ENCODE measurements at places on chromosomes 12 and 14.
A peak's percentile ranks its signal among the peaks of the same experiment; 100 is the strongest.

DNA sequence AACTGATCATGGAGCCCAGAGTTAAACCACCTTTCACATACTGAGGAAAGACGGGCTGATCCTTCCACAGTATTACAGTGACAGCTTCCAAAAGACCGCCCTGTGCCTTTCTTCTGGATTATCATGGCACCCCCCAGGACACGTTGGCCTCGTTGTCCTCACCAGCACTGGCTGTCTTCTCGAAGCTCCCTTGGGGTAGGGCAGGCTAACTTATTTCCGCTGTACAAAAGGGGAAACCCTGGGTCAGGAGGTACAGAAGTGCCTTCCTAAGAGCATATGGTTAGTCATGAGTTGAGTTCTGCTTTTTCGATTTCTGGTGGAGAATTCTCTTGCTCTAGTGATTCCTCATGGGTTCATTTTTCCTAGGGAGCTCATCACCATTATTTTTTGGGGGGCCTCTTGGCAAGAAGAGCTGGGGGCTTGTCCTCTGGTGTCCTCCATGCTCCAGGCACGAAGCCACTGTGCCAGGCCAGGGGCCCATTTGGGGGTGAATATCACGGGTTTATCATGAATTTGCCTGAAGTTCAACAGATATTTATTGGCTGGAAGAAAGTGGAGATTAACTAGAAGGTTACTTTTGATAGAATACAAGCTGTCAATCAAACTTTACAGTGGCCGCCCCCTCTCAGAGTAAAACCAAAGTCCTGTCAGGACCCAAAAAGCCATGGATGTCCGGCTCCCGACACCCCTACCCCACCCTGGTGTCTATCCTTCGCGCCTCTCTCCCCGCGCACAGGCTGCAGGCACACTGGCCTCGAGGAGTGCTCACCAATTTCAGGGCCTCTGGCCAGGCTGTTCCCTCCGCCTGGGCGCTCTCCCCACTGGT, 8.8 kb upstream of the TRAF3 start:
- DNase-seq, result no peak

DNA sequence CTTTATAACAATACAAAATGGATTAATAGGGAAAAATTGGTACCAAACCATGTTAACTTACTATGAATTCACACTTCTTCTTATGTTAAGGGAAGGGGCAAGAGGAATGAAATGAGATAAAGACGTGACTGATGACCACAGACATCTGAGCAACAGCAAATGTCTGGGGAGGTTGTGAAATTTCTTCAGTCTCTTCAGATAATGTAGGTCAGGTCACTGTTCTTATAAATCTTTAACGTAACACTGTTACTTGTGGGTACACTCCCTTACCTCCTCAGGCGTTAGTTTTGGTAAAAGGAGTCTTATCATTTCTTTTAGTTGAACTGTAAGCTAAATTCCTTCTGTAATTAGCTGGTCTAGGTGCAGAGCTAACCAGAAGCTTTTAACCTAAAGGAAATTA, 405.0 kb upstream of the LRFN5 start:
- no peak for DNase-seq

- DNase-seq, result no peak
Measured at GRCh38 chr14:29264865-29265264, 498.3 kb downstream of the FOXG1 start.

DNA sequence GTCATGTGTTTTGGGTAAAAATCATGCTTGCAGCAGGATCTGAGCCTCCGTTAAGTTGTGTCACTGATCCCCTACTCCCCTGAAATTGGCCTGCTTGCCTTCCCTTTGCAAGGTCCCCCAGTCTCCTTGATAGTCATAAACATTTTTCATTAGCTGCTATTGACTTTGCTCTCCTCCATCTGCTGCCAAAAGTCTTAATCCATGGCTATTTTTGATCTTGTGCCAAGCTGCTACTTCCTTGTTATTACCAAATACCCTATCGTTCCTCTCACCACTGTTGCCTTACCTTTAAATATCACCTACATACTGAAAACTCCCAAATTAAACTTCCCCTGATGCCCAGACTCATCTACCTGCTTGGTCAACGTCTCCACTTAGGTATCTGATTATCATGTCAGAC, 148.3 kb downstream of the PHLDA1 start:
- no peak for DNase-seq

DNA sequence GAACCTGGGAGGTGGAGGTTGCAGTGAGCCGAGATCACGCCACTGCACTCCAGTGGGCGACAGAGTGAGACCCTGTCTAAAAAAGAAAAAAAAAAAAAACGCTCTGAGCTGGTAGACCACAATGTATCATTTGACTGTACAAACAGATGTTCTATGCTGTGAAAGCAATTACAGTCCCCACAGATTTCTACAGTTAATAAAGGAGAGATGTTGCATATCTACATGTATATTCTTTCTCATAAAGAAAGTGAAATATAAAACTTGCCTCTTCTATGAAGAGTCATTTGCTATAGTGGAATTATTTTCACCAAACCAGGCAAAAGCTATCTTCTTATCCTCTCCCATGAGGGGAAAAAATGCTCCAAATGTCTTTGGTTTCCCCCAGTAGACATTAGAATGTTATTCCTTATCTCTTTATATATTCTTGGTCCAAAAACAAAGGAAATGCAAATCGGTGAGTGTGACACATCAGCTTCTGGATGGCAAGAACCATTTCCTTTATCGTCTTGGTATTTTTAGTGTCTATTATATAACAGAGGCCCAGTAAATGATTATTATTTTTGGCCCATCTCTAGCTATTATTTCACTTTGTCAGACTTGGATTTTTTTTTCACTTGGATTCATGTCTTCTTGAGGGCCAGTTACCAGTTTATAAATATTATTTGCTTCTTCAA, 230.4 kb downstream of the SSPN start:
- peak; percentile 27 for DNase-seq

- no peak for DNase-seq
Measured at GRCh38 chr14:64467101-64467500, 1.8 kb downstream of the AKAP5 start.

DNA sequence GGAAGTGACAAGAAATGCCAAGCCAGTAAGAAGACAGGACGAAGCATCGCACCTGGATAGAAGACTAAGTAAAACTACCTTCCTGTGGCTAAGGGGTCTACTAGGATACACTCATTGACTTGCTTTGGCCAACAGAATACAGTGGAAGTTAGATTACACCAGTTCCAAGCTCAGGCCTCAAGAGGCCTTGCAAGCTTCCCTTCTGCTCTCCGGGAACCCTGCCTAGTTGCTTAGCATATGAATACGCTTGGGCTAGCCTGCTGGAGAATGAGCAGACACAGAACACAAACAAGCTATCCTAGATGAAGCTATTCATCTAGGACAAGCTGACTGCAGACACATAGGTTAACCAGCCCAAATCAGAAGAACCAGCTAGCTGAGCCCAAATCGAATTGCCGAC, 97.0 kb downstream of the DPF3 start:
- DNase-seq, result no peak

DNA sequence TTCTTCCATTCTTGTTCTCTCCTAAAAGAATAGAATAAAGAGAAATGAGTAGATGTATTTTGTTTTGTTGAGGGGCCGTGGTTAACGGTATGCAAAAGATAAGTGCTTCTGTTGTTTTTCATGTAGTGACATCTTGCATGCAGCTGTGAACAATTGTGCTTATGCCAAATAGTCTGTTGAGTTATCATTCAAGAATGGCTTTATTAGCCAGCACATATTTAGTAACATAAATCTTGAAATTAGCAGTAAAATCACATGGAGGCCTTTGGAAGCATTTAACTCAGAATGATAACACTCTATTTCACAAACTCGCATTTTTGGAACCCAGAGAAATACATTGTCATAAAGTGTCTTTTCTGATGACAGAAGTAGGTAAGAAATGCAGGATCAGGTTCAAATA, 1772.0 kb upstream of the FLRT2 start:
- peak; percentile 84 for DNase-seq

GRCh38 chr12:5910790-5911548, 34.1 kb downstream of the ANO2 start:
- no peak for DNase-seq

- peak; percentile 80 for DNase-seq
Measured at GRCh38 chr12:114774197-114774596, 90.2 kb upstream of the TBX3 start.

- DNase-seq, result peak; percentile 82
Measured at GRCh38 chr14:21092273-21093011, 6.0 kb downstream of the ZNF219 start.

- no peak for DNase-seq
Measured at GRCh38 chr14:95474486-95474885, 42.0 kb downstream of the SYNE3 start.

- peak; percentile 13 for DNase-seq
Measured at GRCh38 chr12:122322501-122322900, 56.2 kb upstream of the VPS33A start.

DNA sequence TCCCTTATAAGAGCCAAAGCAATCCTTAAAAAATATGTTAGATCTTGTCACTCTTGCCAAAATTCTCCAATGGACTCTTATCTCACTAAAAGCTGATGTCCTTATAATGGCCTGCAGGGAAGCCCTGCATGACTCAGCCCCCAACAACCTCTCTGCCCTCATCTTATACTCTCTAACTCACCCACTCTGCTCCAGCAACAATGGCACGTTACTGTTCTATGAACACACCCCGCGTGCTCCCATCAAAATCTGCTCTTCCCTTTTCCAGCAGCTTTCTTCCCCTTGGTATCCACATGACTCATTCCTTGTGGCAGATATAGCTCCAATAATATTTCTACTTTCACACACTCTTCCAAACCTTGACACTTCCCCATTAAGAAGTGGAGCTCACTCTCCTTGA, 108.1 kb downstream of the DENND5B start:
- DNase-seq, result peak; percentile 27

- peak; percentile 63 for DNase-seq
Measured at GRCh38 chr12:53004582-53004981, 1.7 kb upstream of the EIF4B start.

- DNase-seq, result no peak
Measured at GRCh38 chr14:74134484-74134883, 49.7 kb downstream of the LIN52 start.

- DNase-seq, result no peak
Measured at GRCh38 chr12:49873361-49873934, 30.3 kb downstream of the FAIM2 start.

GRCh38 chr14:31106768-31107167, 80.6 kb upstream of the STRN3 start:
- peak; percentile 40 for DNase-seq

GRCh38 chr12:59240048-59240447, 319.7 kb upstream of the LRIG3 start:
- no peak for DNase-seq

DNA sequence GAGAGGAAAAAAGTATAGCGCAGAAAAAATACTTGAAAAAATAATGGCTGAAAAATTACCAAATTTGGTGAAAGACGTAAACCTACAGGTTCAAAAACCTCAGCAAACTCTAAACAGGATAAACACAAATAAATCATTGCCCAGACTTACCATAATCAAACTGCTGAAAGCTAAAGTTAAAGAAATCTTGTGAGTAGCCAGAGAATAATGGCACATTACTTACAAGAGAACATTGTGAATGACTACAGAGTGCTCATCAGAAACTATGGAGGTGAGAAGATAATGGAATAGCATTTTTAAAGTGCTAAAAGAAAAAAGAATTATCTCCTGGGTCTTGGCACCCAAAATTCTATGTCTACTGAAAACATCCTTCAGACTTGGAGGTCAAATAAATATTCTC, 36.0 kb downstream of the ATF1 start:
- peak; percentile 23 for DNase-seq

DNA sequence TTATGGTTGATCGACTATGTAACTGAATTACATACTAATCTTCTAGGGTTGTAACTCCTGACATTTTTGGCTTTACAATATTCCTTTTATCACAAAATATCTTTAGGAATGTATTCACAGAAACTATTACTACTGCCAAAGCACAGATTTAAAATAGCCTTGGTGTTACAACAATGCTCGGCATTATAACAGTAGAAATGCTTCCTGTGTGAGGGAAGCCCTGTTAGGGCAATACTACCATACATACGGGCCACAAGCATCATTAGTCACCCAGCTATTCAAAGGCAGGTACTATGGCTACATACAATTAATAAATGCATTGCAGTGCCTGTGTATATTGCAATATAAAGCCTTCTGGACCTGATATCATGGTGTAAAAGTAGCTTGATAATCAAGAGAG, 517.8 kb downstream of the C12orf50 start:
- peak; percentile 15 for DNase-seq

DNA sequence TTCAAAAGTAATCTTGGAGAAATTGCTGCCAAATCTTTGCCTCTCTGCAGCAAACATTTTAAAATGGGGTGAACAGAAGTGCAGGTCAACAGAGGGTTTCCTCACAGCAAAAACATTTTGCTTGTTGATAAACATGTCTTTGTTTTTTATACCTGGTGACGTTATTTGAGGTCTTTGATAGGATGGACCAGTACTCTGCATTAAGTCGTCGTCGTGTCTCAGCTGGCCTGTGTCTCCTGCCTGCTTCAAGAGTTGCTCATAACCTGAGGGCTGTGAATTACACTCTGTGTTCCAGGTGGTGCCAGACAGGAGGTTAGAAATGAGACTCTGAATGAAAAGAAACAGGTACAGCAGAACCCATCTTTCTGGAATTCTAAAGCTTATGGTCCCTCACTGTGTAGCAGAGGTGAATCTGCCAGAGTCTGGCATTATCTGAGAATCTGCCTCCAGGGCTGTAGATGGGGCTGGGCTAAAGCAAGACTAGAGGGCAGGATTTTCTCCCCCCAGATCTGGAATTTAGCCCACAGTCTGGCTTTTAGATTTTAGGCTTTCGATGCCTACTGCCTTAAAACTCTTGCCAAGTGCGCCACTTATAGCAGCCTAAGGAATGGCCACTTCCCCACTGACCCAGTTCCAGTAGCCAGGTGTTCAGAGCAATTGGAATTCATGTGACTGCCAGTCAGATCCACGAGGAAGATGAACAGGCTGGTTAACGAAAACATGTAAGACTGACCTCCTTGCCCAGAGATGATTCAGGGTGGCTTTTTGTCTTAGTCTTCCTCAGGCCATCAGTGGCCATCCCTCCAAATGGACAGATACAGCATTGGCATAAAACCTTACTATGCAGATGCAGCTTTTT, 161.2 kb downstream of the PRKCH start:
- DNase-seq, result no peak

DNA sequence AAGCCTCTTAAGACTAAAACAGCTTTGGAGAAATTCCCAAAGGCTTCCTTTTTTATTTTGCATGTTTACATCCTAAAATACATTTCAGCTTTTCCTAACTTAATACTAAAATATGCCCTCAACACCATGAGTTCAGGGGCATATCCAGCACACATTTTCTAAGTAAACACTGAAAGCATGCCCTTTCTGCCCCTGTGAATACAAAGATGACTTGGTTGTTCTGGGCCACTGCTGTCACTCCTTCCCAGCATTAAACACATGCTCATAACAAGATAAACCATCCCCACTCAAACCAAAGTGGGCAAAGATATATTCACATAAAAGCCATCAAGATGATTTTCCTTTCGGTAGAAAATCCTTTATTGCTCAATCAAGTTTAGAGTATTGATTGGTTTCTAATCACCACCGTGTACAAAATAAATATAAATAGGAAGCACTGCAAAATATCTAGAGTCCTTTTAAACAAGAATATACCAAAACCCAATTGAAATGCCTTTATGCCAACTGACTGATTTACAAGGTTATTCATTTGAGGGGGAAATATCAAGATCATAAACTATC, 1.9 kb downstream of the CCNB1IP1 start:
- DNase-seq, result no peak

GRCh38 chr14:93042968-93043940, 72.5 kb downstream of the ITPK1 start:
- DNase-seq, result peak; percentile 67

Measured in choroid plexus epithelial cell (primary cell).